ENCODE measurements at places on chromosomes 6 and 20.

DNA sequence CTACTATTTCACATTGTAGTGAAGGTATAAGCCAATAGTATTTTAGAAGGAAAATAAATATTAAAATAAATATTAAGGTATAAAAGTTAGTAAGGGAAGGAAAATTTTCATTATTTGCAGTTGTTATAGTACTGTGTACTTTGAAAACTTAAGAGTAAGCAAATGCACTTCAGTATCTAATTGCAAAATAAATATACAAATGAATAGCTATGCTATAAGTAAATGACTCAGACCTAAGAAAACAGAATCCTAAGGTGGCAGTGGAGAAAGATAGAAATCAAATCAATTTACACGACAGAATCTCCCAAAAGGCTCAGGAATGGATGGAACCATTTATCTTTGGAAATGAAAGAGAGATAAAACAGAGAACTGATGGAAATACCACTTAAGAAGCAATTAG, 24.7 kb upstream of the UBR2 start:
- no peak for DNase-seq

- no peak for DNase-seq
Observed at GRCh38 chr6:12592634-12593033, 123.9 kb upstream of the PHACTR1 start.

DNA sequence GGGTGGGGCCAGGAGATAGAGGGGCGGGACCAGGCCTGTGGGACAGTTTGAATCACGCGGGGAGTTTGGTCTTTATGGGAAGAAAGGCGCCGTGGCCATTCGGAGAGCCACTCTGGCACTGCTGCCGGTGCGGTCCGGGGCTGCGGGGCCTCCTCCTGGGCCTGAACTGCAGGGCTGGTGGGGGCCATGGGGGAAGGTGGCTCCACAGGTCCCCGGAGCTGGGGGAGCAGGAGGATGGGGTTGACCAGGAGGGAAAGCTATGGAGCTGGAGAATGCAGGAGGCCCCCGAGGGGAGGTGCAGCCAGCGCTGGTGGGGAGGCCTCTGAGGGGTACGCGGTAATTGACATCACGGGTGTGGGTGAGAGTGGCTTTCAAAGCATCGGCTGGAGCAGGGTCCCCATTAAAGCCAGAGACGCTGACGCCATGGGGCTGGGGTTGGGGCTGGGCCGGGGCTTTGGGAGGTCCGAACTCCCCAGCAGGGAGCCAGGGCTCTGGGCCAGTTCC, 1.8 kb upstream of the BHLHE23 start:
- DNase-seq, result no peak

- no peak for DNase-seq
Observed at GRCh38 chr6:33744895-33745546, 1.7 kb downstream of the IP6K3 start.

DNA sequence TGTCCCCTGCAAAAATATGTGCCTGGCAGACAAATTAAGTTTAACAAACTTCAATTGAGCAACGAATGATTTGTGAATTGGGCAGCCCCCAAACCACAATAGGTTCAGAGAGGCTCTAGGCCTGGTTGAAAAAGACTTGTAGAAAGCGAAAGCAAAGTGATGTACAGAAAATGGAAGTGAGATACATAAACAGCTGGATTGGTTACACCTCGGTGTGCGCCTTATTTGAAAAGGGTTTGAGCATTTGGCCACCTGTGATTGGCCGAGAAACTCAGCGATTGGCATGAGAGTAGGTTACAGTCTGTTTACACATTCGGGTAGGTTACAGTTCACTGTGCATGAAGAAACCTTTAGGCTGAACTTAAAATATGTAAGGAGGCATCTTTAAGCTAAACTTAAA, 136.9 kb downstream of the CD83 start:
- no peak for DNase-seq

DNA sequence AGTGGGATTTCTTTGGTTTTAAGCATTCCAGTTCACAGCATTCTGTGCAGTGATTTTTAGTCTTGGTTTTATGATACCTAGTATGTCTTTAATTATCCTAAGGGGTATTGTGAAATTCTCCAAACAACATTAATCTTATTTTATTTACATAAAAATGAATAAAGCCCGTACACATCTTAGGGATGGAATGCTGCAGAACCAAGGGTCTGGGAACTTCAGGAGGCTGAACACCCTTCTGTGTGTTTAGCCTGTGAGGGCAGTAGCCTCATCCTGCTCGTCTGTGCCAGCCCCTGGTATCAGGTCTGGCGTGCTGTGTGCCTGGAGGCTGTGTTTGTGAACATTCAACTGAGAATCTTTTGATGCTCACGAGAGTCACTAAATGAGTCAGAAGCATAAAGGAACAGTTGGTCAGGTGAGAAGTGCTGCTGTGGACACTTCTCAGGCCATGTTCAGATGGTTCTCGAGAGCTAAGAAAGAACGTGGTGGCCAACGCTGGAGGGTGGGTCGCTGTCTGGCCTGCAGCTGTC, 25.2 kb upstream of the C20orf204 start:
- DNase-seq, result no peak

- DNase-seq, result peak; percentile 36
Observed at GRCh38 chr6:16760516-16761470, at the start of gene ATXN1. Gene ATXN1 (minus strand): TSS chr6:16761460.

DNA sequence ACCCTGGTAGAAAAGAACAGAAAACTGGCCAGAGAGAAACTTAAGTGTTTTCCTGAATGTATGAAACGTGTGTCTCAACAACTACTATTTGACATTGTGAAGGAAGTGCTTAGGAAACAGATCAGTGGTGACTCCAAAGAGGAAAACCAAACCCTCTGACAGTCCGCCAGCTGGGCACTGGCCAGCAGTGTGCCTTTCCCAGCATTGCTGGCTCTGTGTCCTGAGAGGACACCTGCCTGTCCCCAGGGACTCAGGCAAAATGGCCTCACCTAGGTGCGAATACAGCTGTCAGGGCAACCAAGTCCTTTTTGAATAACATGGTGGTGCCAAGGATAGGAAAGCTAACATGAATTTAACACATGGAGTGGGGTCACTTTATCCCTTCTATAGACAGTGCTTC, 72.5 kb downstream of the NDUFAF5 start:
- DNase-seq, result no peak

DNA sequence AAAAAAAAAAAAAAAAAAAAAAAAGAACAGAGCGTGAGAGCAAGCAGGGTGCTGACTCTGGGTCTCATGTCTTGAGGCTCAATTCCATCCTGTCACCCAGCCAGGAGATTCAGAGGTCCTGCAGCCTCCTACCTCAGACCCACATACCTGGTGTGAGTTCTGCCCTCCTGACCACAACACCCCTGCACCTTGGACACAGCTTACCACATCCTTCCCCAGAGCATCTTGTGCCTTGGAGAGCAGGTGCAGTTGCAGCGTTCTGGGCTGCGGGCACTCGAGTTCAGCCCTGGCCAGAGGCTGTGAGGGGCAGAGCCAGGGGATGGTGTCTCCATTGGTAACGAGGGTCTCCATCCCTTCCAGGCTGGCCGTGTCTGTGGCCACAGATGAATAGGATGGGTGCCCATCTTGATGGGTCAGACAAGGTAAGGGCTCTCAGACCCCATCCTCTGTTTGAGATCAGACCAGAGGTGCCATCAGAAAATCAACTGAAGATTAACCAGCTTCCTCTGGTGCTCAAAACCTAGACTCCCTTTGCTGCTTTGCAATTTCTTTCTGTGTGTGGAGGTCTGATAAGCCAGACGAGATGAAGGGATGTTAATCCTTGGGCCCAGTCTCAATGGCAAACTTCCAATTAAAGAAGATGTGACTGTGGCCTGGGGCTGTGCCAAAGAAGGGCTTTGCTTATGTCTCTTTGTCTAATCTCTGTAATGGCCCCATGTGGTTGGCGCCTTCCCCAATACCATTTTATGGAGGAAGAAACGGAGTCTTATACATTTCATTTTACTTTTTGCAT, 14.7 kb upstream of the ZNF831 start:
- no peak for DNase-seq

GRCh38 chr6:119200512-119201175, 122.2 kb upstream of the FAM184A start:
- no peak for DNase-seq

DNA sequence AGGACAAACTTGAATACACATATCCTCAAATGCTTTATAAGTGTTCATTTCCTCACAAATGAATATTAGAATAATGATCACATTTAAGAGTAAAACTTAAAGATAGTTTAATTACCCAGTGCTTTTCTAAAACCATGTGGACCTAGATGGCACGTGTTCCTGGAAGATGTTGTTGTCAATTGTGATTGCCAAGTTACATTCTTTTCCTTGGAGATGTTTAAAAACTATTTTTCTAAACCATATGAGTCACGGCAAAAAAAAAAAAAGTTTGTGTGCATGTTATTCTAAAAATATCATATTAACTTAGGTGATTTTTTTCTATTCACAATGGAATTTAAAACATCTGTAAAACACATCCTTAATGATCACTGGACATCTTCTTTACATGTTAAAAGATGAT, 51.1 kb downstream of the RCAN2 start:
- no peak for DNase-seq

DNA sequence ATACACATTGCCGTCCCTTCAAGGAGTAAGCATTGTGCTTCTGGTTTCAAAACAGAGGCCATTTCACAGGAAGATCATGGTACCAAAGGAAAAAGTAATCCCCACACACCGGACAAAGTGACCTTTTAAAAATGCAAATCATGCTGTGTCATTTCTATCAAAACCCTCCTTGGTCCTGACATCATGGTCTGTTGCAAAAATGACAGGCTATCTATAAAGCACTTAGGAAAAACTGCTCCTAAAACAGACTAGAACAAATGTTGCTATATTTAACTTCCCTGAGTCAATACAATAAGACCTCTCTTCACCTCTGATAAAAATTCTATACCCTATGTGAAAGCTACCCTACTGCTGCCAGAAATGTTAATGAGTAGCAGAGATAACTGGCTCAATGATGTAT, 353.6 kb upstream of the RUNX2 start:
- no peak for DNase-seq

DNA sequence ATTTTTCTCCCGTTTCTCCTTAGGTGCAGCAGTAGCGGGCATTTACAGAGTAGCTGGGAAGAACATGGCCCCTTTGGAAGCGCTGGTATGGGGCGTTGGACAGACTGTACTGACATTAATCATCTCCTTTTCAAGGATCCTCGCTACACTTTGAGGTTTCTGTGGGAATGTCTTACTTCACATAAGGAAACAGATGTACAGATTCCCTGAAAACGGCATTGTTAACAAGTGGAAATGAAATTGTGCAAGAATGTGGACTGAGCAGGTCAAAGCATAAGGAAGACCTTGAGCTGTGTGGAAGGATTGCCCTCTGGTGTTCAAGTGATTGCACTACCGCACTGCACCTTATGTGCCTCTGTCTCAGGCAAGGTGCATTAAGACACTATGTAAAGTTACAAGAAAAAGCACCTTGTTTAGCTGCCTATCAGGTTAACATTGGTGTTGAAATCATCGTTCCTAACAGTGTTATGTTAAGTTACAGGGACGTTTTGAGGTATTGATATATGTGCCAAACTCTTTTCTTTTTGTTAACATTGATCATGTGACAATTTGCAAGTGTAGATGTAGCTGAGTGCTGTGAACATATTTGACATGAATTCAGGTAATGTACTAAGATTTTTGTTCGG, 38.0 kb downstream of the TMEM170B start:
- DNase-seq, result peak; percentile 12

- DNase-seq, result no peak
Observed at GRCh38 chr6:28090917-28091586, 10.7 kb downstream of the ZNF165 start.

GRCh38 chr20:50366270-50367103, 143.7 kb upstream of the PTPN1 start:
- DNase-seq, result peak; percentile 9

DNA sequence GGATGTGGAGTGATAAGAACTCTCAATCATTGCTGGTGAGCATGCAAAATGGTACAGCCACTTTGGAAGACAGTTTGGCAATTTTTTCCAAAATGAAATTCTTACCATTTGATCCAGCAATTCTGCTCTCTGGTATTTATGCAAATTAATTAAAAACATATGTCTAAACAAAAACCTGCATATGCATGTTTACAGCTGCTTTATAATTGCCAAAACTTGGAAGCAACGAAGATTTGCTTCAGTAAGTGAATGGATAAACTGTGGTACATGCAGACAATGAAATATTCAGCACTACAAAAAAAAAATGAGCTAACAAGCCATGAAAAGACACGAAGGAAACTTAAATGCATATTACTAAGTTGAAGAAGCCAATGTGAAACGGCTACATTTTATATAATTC, 55.5 kb upstream of the SMLR1 start:
- DNase-seq, result no peak

- DNase-seq, result no peak
Observed at GRCh38 chr6:142722012-142722411, 223.0 kb downstream of the HIVEP2 start.

DNA sequence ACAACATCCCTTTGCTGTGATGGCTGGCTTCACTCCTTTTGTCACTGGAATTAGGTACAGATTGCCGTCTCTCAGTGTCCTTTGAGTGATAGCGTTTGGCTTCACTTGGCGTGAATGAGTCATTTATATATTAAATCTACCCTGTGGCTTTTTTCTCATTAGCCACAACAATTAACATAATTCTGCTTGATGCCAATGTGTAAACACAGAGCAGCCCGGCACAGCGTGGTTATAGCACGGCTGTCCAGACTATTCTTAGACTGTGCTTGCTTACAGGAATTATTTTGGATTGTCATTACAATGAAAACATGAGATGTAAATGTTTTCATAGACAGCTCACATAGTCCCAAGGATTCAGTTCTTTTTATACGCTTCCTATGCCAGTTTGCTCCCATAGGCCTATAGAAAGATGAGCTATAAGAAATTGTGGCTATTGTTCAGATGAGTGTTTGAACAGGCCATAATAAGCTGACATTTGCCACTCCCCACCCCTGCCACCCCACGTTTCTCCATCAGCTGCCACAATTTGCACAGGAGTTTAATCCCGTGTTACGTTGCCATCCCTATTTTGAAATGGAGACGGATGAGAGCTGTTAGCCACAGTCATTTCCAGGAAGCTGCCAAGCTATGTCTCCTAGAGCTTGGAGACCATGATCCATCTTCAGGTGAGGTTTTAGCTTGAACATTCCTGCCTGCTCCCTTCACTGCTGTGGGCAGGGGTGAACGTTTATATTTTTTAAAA, 65.9 kb downstream of the PPP1R14C start:
- DNase-seq, result no peak

GRCh38 chr6:109456111-109456583, 575 bp upstream of the MICAL1 start:
- no peak for DNase-seq

DNA sequence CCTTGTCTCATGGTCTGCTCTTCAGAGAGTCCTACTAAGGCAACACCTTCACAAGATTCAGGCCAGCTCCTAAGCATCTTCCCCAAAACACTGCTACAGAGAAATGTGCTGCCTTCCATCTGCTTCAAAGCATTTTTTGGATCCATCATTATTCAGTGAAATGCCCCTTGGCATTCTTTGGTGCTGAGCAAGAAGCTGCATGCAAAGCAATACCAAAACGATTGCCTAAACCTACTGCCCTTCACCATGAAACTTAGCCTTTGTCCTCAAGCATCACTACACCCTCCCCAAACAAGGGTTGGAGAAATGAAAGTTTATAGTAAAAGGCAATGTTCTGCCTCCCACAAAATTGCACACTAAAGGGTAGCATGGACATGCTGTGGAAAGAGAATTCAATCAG, 93.5 kb downstream of the SNAP25 start:
- no peak for DNase-seq

Data from stimulated activated CD4-positive, alpha-beta T cell treated with anti-CD3 and anti-CD28 coated beads, Interleukin-12 subunit alpha, Interleukin-12 subunit beta, amount 100 ng/mL, for 4 hours (primary cell).